ENCODE measurements at places on chromosomes 13 and 19.

GRCh38 chr19:41297628-41298347, 12.2 kb upstream of the CCDC97 start:
- DNase-seq: no peak

DNA sequence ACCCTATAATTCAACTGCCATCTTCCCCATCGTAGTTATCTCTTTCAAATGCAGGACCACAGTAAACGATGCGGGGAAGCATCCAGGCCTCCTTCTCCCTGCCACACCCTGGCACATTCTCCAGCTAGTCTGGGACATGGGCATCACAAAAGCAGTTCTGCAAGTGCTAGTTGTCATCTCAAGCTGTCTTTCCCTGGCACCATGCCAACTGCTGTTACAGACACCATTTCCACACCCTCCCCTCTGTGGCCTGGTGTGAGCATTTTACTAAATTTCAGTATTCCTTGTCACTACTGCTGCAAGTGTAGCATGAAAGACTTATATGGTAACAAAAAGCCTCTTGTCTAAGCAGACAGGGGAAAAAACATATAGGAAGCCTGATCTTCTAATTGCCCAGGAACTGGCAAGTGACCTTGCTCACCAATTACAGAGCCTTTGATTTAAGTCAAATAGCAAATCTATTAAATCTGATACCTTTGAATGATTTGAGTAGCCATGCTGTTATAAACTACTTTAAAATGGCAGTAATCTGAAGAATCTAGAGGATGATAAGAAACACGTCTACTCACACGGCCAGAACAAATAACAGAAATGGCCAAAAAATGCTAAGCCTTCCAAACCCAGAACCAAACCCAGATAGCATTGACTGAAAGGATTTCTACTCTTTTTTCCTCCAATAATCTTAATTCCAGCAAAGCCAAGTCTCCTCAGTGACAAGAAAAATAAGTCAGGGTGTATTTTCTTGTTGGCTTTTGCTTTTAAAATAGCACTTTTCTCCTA, 179.0 kb downstream of the NUFIP1 start:
- DNase-seq: no peak

DNA sequence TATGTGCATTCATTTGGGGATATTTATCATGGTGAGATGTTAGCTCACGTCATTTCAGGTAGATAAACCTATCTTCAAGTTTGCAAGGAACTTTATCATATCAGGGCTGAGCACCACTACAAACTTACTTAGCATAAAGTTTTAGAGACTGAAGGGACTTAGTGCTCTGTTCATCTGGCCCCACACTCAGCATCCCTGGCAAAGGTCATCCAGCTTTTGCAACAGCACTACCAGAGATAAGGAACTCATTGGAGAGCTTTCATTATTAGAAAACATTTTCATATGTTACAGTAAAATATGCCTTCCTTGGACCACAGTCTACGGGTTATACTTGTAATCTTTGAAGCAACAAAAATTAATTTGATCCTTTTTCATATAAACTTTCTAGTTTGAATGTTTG, 263.4 kb downstream of the POU4F1 start:
- no peak for DNase-seq

DNA sequence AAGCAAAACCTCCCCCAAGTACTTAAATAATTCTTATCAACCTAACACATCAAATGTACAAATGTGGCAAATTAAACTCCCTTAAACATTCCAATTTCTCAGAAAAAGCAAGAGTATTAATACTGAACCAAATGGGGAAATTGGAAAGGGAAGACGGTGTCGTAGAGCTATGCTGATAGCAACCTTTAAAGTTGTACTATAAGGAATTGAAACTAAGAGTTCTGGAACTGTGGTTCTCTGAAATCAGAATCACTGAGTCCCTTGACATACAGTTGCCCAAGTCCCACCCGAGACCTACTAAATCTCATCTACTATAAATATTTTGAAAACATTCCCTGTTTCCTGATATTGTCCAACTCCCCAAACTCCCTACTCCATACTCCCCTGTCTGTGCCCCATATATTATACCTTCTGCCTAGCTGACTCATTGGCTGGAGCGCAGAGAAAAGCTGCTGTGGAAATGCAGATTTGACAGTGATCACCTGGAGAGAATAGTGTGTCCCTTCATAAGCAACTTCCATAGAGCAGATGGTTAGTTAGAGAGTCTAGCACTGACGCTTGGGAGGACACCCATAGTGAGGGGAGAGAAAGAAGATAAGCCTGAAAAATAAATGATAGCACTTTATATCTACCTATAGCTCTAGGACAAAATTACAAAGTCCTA, 51.4 kb upstream of the ITM2B start:
- DNase-seq: no peak
